ENCODE measurements at places on chromosomes 2 and 18. TPM values are rescaled to one million over a fixed set of nuclear protein-coding genes. Genes with fewer than 3 reads are reported as not detected.

Gene TEX44
- not detected for total RNA-seq

Gene MPV17
- total RNA-seq, result 42.2 TPM

Gene PSTPIP2
- not detected for total RNA-seq

Gene NPPC
- total RNA-seq, result not detected

Gene RGPD3
- total RNA-seq, result not detected

Gene GRP
- total RNA-seq, result not detected

Gene ICOS
- total RNA-seq, result not detected

Gene ASPRV1
- total RNA-seq, result 0.30 TPM

Gene LIMS4
- total RNA-seq, result 1.4 TPM

Gene TUBA4A
- 157 TPM for total RNA-seq

Gene POU3F3
- not detected for total RNA-seq

Gene MC4R
- total RNA-seq, result not detected

Gene ECEL1
- not detected for total RNA-seq

Gene ACVR1C
- 0.04 TPM for total RNA-seq

Gene NHEJ1
- 11.2 TPM for total RNA-seq

Gene GATA6
- total RNA-seq, result 12.3 TPM

Gene SGO2
- total RNA-seq, result 25.0 TPM

Gene SP5
- total RNA-seq, result 7.3 TPM

Gene UGT1A10
- total RNA-seq, result not detected

Gene SOX11
- not detected for total RNA-seq

Gene REG3A
- not detected for total RNA-seq

Gene RUFY4
- not detected for total RNA-seq

Gene COL4A4
- total RNA-seq, result 6.0 TPM

Gene PIEZO2
- not detected for total RNA-seq

Gene REG3G
- total RNA-seq, result not detected

Gene SLC4A5
- total RNA-seq, result 1.2 TPM

Gene DSC2
- total RNA-seq, result 13.9 TPM

Gene TUBA4B
- total RNA-seq, result not detected

Data from PC-9 (cell line).